Activated CD8-positive, alpha-beta memory T cell treated with anti-CD3 and anti-CD28 coated beads for 1 hour (primary cell): ENCODE measurements at places on chromosomes 4 and X.

DNA sequence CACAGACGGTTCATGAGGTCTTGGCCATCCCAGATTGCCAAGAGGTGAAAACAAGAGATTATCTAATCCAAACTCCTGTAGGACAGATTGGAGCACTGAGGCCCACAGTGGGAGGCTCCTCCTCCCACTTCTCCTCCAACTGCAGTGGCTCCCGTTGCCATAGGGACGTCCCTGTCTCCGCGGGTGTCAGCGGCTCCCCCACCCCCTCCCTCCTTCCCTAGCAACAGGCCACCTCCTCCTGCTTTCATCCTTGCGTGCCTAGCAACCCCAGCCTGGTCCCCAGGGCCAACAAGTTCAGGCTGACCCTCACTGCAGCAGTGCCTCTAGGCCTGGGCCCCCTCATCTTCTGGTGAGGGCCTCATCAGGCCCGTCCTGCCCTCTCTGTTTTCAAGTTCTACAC, 6.8 kb upstream of the IQSEC2 start:
- no peak for DNase-seq

DNA sequence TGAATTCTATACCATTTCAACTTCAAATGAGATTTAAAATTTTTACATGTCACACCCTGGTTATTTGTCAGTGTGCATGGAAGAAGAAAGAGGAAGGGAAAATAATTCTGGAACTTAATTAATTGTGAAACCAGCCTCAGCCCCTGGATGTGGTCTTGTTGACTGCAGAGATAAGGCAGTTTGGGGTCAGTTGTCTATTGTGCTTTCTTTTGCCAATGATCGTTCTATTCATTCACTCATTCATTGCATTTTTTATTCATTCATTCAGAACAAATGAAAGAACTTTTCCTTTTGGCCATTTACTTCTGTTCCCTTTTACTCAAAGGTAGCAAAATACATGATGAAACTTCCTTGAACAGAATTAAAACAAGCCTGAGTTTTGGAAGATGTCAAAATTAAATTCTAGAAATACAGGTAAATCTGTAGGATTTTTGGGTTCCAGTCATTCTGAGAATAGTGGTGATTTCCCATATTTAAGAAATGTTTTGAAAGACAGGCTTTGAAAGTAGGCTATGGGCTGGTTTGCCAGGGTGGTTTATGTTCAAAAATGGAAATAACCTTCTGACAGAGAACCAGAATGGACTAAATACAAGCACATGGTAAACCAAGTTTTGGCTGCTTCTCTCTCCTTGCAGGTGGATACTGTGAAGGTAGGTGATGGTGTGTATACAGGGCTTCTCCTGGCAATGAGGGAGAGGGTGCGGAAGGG, 35.7 kb downstream of the PARM1 start:
- DNase-seq = no peak

GRCh38 chrX:124211312-124211942, 121.0 kb upstream of the TEX13D start:
- DNase-seq = no peak

- DNase-seq = no peak
Observed at GRCh38 chr4:69689599-69689998, 36.6 kb upstream of the UGT2A1 start.

DNA sequence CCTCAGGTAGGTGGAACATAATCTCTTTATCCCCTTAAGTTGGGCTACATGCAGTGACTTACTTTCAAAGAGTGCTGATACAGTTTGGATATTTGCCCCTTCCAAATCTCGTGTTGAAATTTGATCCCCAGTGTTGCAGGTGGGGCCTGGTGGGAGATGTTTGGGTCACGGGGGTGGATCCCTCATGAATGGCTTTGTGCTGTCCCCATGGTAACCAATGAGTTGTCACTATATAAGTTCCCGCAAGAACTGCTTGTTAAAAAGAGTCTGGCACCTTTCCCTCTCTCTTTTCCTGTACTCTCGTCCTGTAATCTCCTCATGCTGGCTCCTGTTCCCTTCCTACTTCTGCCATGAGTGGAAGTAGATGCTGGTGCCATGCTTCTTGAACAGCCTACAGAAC, 71.3 kb downstream of the GLRA3 start:
- DNase-seq = no peak

- no peak for DNase-seq
Observed at GRCh38 chrX:142978130-142978684, 47.5 kb upstream of the SPANXN4 start.

DNA sequence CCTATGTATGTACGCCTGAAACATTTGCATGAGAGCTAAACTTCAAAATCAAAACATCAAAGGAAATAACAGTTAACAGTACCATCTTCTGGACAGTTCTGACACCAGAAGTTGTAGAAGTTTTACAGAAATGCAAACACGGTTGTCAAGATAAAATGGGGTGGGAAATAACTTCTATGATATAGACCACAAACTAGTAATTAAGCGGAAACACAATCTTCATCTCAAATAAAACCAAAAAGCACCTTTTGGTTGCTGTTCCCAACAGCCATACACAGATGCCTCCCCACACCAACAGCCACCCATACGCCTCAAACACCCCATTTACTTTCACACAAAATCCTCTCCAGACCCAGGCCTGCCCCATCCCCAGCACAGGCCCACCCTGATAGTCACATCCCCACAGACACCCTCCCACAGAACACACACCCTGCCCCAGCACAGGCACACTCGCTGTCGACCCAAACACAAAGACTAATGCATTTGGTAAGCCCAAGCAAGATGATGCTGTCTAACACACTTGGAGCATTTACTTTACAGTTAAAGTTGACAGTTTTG, 64.3 kb downstream of the TAPT1 start:
- DNase-seq = no peak

- no peak for DNase-seq
Observed at GRCh38 chr4:144562019-144562705, 83.8 kb upstream of the HHIP start.

- DNase-seq = no peak
Observed at GRCh38 chrX:64456828-64457227, 61.6 kb upstream of the MTMR8 start.

DNA sequence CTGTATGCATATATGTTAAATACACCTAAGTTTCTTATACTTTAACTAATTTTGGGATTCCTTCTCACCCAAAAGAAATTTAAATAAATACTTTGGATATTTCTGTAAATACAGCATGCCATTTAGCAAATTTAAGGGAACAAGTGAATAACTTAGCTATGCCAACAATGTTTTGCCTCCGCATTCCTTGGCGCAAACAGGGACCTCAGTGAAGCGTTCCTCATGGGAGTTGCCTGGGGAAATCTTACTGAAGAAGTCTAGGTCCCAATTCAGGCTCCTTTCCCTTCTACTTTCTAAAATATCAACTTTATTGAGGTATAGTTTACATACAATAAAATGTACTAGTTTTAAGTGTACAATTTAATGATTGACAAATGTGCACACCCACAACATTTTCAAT, 25.0 kb downstream of the COL4A5 start:
- DNase-seq = no peak

DNA sequence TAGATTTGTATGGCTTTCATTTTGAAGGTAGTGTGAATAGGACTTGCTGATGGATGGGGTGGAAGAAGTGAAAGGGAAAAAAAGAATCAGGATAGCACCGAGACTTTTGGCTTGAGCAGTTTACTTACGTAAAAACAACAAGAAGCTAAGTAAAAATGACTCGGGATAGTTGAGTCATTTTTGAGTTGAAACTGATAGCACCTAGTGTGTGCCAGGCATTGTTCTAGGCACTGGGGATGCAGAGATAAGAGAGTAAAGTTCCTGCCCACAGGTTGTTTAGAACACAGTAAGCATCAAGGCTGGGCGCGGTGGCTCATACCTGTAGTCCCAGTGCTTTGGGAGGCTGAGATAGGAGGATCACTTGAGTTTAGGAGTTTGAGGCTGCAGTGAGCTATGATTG, 34.7 kb downstream of the ADD1 start:
- no peak for DNase-seq

GRCh38 chr4:184417802-184418511, 56.4 kb downstream of the IRF2 start:
- no peak for DNase-seq

DNA sequence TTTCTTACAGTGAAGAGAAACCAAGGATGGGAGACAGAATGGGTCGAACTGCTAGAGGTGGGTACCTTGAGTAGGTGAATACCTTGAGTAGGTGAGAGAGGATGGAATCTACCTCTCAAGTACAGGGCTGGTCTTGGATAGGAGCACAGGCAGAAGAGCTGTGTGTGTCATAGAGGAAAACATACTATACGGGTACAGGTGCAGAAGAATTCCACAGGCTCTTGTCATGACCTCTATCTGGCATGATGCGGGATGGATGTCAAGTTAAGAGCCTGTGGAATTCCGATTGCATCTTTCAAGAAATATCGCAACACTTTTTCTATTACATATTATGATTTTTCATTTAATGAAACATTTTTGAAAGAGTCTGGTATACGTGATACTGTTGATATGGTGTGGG, 18.0 kb upstream of the OCIAD1 start:
- DNase-seq = no peak

DNA sequence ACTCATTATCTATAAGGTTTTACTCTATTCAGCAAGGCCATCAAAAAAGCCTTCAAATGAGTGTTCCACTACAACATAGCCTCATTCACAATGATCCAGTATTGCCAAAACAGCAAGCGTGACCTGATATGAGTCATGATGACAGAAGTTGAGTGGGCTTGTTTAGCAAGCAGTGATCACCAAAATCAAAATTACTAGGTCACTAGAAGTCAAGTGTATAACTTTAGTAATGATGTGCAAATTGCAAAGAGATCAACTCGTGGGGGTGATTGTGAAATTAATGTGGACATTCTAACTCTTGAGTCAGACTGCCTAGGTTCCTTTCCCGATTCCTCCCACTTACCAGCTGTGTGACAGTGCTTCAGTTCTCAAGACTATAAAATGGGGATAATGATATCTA, 124.5 kb downstream of the CHM start:
- DNase-seq = no peak

- DNase-seq = no peak
Observed at GRCh38 chrX:107429090-107429489, 20.4 kb upstream of the FRMPD3 start.

- no peak for DNase-seq
Observed at GRCh38 chrX:132565273-132565672, 76.4 kb upstream of the MBNL3 start.

- no peak for DNase-seq
Observed at GRCh38 chr4:34709564-34709963, 1534.8 kb downstream of the ARAP2 start.

- peak; percentile 14 for DNase-seq
Observed at GRCh38 chr4:180664766-180665368, 1578.3 kb upstream of the TENM3 start.

- DNase-seq = no peak
Observed at GRCh38 chrX:148929686-148930085, 429.3 kb downstream of the AFF2 start.

- DNase-seq = no peak
Observed at GRCh38 chr4:110062166-110062565, 136.2 kb downstream of the ELOVL6 start.

DNA sequence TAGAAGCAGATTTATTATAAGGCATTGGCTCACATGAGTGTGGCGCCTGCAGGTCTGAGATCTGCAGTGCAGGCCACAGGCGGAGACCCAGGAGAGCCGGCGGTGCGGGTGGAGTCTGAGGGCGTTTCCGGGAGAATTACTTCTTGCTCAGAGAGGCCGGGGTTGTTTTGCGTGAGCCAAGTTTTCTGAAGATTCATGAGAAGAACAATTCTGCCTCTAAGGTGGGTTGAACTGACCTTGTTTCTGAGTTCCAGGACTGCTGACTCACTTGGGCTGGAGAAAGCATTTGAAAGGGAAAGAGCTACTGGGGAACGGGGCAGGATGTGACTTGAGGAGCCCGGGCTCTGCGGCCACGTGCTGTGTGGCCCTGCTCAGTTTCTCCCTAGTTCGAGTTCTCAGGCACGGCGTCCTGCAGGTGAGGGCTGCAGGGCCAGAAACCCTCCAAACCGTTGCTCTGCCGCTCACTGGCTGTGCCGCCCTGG, 36.7 kb upstream of the SORCS2 start:
- DNase-seq = no peak

- DNase-seq = no peak
Observed at GRCh38 chr4:152258804-152259708, 276.8 kb downstream of the FBXW7 start.

GRCh38 chr4:99120501-99120900, 23.6 kb downstream of the ADH4 start:
- no peak for DNase-seq

DNA sequence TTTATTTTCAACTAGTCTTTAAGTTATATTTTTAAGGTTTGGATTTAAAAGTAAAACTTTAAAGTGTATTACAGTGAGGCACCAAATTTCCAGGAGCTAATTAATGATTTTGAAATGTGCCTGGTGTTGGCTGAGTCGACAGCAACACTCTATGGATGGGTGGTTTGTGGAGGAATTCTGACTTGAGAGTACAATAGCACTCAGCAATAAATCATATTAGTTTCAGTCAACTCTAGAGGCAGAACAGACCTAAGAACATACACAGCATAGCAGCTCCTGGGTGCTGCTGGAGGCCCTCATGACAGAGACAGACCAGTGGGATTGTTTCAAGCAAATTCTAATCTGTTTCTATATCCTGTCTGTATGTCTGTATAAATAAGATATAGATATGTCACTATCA, 673.4 kb downstream of the TRIML1 start:
- DNase-seq = no peak

DNA sequence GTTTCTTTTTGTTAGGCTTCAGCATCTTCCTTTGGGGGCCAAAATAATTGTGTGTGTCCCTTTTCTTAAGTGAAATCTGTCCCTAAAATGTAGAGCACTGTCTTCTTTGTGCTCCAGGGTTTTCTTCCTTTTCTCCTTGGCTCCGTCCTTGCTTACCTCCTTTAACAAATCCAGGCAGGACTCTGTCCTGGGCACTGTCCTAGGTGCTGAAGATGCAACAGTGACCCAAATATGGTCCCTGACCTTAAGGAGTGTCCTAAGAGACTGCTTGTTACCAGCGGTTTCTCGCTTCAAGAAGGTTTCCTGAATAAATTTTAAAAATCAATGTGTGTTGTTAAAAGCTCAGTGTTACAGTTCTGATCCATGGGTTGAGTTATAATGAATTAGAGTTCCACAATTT, 471.8 kb downstream of the KCNIP4 start:
- no peak for DNase-seq

DNA sequence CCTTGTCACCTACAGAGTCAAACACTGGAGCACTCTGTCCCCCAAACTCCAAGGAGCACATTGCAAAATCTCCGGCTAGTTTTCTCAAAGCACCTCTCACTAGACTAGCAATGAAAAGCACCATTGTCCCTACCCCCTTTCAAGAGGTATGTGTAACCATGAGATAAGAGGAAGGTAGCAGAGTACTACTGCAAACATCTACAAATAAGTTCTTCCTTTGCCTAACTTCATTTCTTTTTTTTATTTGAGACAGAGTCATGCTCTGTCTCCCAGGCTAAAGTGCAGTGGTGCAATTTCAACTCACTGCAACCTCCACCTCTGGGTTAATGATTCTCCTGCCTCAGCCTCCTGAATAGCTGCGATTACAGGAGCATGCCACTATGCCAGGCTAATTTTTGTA, 17.7 kb downstream of the PPP4R3C start:
- DNase-seq = no peak

DNA sequence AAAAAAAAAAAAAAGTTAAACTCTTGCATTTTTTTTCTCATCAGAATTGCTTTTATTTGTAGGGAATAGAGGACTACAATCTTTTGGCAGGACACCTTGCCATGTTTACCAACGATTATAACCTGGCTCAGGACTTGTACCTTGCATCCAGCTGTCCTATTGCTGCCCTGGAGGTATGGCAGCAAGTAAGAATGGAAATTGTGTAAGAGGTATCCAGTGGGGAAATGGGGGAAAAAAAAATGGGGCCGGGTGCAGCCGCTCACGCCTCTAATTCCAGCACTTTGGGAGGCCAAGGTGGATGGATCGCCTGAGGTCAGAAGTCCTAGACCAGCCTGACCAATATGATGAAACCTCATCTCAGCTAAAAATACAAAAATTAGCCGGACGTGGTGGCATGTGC, 49.8 kb downstream of the WDR19 start:
- DNase-seq = no peak
